CD4-positive, alpha-beta T cell (primary cell): ENCODE measurements at places on chromosomes 13 and 19. TPM values are rescaled to one million over a fixed set of nuclear protein-coding genes. Genes with fewer than 3 reads are reported as not detected.
A peak's percentile ranks its signal among the peaks of the same experiment; 100 is the strongest.

Gene FLT3
- total RNA-seq, result 0.39 TPM

Gene WDR83
- 6.5 TPM for total RNA-seq

DNA sequence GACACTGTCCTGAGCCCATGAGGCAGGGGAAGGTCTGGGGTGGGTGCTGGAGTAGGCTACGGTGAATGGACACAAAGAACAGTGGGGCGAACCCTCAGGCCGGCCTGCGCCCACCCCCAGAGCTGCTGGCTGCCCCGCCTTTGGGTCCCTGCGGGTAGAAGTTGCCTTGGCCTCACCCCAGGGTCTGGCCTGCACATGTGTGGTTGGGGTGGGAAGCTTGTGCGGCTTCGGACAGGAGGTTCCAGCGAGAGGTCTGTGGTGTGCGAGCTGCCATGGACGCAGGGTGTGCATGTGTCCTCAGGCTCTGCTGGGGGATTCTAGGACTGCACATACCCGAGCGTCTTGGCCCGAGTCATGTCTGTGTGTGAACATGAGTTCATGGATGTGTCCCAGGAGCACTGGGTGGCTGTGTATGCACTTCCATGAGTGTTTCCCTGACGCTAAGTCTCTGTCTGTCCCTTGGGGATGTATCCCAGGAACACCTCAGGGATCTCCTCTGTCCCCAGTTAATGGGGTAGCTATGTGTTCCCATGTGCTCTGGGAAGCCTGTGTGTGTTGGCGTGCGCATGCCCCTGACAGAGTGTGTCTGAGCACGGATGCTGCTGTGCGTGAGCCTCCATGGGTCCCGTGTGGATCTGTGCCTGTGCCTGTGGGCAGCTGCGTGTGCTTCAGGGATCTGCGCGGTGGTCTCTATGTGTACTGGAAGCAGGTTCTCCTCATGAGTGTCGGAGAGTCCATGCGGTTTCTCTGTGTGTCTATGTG, 20.8 kb upstream of the POU2F2 start:
- no peak overlapping the region for H3K4me3 ChIP-seq
- H3K27me3 ChIP-seq, result no peaks in the 10 kb centered on the region
- no peaks in the 10 kb centered on the region for H3K36me3 ChIP-seq
- no peak overlapping the region for H3K27ac ChIP-seq
- peaks cover 35% of the 10 kb centered on the region for H3K4me1 ChIP-seq

GRCh38 chr13:33257841-33258807, 27.4 kb downstream of the STARD13 start:
- H3K36me3 ChIP-seq, result no peaks in the 10 kb centered on the region
- H3K27me3 ChIP-seq, result no peaks in the 10 kb centered on the region

Gene GPR18
- total RNA-seq, result 45.1 TPM

Gene GRIN2D
- not detected for total RNA-seq

- no peaks in the 10 kb centered on the region for H3K36me3 ChIP-seq
- no peaks in the 10 kb centered on the region for H3K4me1 ChIP-seq
- no peaks in the 10 kb centered on the region for H3K27me3 ChIP-seq
- no peak overlapping the region for H3K27ac ChIP-seq
Measured at GRCh38 chr13:109400624-109401257, 385.6 kb downstream of the IRS2 start.

Gene LGI4
- total RNA-seq, result 0.70 TPM

DNA sequence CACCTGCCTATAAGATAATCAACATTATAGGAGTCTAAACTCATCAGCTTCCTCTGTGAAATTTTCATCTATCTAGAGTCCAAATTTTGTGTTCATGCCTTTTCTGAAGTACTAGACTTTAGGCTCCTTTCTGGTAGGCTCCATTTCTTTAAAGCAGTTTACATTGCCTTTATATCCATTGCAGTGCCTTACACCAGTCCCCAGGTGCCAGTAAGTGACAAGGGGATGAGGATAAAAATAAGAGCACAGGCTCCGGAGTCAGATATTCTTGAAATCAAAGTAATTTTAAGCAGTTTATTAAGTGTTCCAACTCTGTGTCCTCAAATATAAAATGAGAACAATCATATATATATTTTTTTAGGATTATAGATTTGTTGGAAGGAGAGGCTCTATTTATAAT, 10.6 kb upstream of the CYSLTR2 start:
- no peaks in the 10 kb centered on the region for H3K36me3 ChIP-seq
- no peaks in the 10 kb centered on the region for H3K4me1 ChIP-seq
- H3K4me3 ChIP-seq, result no peak overlapping the region

DNA sequence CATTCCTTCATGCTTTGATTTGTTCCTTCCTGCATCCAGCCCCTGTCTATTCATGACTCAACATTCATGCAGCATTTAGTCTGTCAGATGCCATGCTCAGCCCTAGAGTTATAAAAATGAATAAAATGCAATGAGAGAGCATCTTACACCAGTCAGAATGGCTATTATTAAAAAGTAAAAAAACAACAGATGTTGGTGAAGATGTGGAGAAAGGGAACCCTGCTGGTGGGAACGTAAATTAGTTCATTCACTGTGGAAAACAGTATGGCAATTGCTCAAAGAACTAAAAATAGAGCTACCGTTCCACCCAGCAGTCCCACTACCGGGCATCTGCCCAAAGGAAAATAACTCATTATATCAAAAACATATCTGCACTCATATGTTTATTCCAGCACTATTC, 70.0 kb upstream of the GTF3A start:
- H3K27ac ChIP-seq, result no peak overlapping the region
- H3K4me3 ChIP-seq, result no peak overlapping the region
- peaks cover 7% of the 10 kb centered on the region for H3K4me1 ChIP-seq

GRCh38 chr13:112928972-112929782, 39.8 kb upstream of the MCF2L start:
- peaks cover 33% of the 10 kb centered on the region for H3K27me3 ChIP-seq
- H3K4me3 ChIP-seq, result no peak overlapping the region
- no peaks in the 10 kb centered on the region for H3K36me3 ChIP-seq

DNA sequence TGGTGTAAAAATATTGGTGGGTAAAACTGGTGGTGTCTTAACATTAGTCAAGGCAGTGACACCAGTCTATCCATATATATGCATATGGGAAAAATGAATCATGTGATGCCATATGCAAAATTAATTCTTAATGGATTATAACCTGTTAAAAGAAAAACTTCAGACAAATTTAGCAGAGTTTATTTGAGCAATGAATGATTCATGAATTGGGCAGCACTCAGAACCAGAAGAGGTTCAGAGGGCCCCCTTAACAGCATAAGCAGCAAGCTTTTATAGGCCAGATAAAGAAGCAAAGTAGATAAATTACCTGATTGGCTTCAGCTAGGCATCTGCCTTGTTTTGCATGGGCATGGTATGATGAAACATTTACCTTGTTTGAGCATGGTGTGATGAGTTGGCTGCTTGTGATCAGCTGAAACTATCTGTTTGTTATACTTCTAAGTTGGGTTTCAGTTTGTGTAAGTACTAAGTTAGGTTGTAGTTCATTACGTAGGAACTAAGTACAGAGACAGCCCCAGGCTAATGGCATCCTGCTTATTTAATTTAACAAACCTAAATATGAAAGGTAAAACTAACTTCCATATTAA, 66.6 kb downstream of the DNAJC15 start:
- H3K4me3 ChIP-seq, result no peak overlapping the region
- DNase-seq, result no peak
- no peak overlapping the region for H3K27ac ChIP-seq
- H3K36me3 ChIP-seq, result no peaks in the 10 kb centered on the region
- H3K4me1 ChIP-seq, result no peaks in the 10 kb centered on the region

- no peaks in the 10 kb centered on the region for H3K27me3 ChIP-seq
- H3K36me3 ChIP-seq, result no peaks in the 10 kb centered on the region
- H3K4me3 ChIP-seq, result no peak overlapping the region
- no peaks in the 10 kb centered on the region for H3K4me1 ChIP-seq
- no peak for DNase-seq
Measured at GRCh38 chr13:103762523-103762922, 696.3 kb upstream of the SLC10A2 start.

- H3K27me3 ChIP-seq, result peaks cover 44% of the 10 kb centered on the region
- no peak overlapping the region for H3K4me3 ChIP-seq
- no peaks in the 10 kb centered on the region for H3K36me3 ChIP-seq
- DNase-seq, result no peak
- H3K4me1 ChIP-seq, result no peaks in the 10 kb centered on the region
Measured at GRCh38 chr13:25178070-25178469, 6.0 kb upstream of the AMER2 start.

Gene ATP7B
- total RNA-seq, result 1.2 TPM

Gene ZNF836
- total RNA-seq, result 26.2 TPM

GRCh38 chr13:23469951-23470421, 36.5 kb upstream of the SACS start:
- no peaks in the 10 kb centered on the region for H3K36me3 ChIP-seq
- DNase-seq, result no peak
- H3K27ac ChIP-seq, result no peak overlapping the region
- no peak overlapping the region for H3K4me3 ChIP-seq

DNA sequence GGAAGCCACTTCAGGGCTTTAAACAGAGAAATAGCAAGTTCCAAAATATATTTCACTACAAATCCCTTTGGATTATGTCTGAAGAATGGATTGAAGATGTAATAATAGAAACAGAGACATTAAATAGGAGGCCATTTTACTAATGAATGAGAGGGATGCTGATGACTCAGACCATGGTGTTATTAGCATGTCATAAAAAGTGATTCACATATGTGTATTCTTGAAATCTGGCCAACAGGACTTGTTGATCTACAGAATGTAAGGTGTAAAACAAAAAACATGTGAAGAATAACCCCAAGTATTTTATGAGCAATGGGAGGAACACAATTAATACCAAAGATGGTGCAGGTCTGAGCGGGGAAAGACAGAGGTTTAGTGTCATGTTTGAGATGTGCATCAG, 873.7 kb downstream of the SLITRK5 start:
- H3K36me3 ChIP-seq, result no peaks in the 10 kb centered on the region
- no peak for DNase-seq
- H3K4me1 ChIP-seq, result no peaks in the 10 kb centered on the region
- H3K4me3 ChIP-seq, result no peak overlapping the region
- no peak overlapping the region for H3K27ac ChIP-seq

- no peak overlapping the region for H3K4me3 ChIP-seq
- H3K4me1 ChIP-seq, result peaks cover 4% of the 10 kb centered on the region
- H3K36me3 ChIP-seq, result peaks cover 7% of the 10 kb centered on the region
Measured at GRCh38 chr13:100611678-100612492, 23.3 kb upstream of the GGACT start.

DNA sequence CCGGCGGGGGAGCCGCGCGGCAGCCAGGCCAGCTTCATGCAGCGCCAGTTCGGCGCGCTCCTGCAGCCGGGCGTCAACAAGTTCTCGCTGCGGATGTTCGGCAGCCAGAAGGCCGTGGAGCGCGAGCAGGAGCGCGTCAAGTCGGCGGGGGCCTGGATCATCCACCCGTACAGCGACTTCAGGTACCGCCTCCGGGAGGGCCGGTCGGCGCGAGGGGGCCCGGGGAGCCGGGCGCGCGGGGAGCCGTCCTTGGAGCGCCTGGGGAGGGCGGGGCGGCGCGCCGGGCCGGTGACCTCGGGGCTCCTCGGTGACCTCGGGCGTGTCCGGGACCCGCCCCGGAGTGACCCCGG, 690 bp downstream of the HCN2 start:
- H3K4me1 ChIP-seq, result peaks cover 32% of the 10 kb centered on the region
- H3K36me3 ChIP-seq, result no peaks in the 10 kb centered on the region
- H3K4me3 ChIP-seq, result no peak overlapping the region
- peak; percentile 31 for DNase-seq
- no peak overlapping the region for H3K27ac ChIP-seq

DNA sequence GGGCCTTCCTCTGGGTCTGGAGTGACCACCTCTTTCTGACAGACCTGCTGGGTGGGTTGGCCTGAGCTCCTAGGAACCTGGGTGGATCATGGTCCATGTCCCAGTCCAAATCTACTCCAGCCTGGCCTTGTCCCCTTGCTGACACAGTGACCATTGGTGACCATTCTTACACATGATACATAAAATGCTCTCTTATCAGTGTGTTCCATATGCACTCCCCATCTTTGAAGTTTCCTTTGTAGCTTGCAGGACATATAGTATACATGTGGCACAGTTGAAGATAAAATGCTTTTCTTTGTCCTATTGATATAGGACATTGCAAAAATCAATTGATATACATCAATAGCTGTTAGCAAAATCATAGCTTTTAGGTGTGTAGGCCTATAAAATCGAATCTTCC, 291.8 kb downstream of the MYO16 start:
- no peak for DNase-seq
- H3K27me3 ChIP-seq, result no peaks in the 10 kb centered on the region
- H3K27ac ChIP-seq, result no peak overlapping the region
- H3K4me3 ChIP-seq, result no peak overlapping the region

Gene SGCG
- not detected for total RNA-seq

- H3K27me3 ChIP-seq, result no peaks in the 10 kb centered on the region
- H3K4me3 ChIP-seq, result no peak overlapping the region
- H3K36me3 ChIP-seq, result no peaks in the 10 kb centered on the region
- no peak overlapping the region for H3K27ac ChIP-seq
- DNase-seq, result no peak
- H3K4me1 ChIP-seq, result no peaks in the 10 kb centered on the region
Measured at GRCh38 chr13:91667486-91667885, 269.1 kb downstream of the GPC5 start.

Gene PRRG2
- 0.49 TPM for total RNA-seq

DNA sequence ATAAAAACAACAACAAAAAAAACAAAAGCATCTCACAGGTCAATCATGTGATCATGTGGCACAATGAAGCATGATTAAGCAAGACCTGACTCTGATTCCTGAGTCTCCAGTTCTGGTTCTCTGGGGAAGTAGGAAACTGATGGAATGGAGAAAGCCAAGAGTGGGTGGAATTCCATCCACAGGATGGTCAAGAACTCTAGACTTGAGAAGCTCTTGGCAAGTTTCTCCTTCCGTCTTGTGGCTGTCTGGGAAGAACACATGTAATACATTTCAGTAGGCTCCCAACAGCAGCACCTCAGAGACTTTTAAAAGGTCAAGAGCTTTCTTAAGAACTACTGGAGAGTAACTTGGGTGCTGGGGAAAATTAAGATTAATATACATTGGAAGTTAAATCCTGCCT, 78.6 kb upstream of the TSHZ3 start:
- no peaks in the 10 kb centered on the region for H3K4me1 ChIP-seq
- H3K27me3 ChIP-seq, result peaks cover 2% of the 10 kb centered on the region
- H3K36me3 ChIP-seq, result no peaks in the 10 kb centered on the region
- no peak overlapping the region for H3K27ac ChIP-seq
- DNase-seq, result no peak

- DNase-seq, result no peak
- H3K27ac ChIP-seq, result no peak overlapping the region
- H3K4me3 ChIP-seq, result no peak overlapping the region
Measured at GRCh38 chr13:58625703-58626389, 994.3 kb downstream of the PCDH17 start.
